ENCODE measurements at places on chromosomes 2 and 18. TPM values are rescaled to one million over a fixed set of nuclear protein-coding genes. Genes with fewer than 3 reads are reported as not detected.

FOXD4L1 gene
- total RNA-seq = not detected

DSG2 gene
- total RNA-seq = 168 TPM

FRZB gene
- 0.67 TPM for total RNA-seq

PJVK gene
- 2.4 TPM for total RNA-seq

TUBB8B gene
- not detected for total RNA-seq

NHEJ1 gene
- total RNA-seq = 10.8 TPM

SOWAHC gene
- 16.5 TPM for total RNA-seq

EXOC6B gene
- 26.2 TPM for total RNA-seq

MRPL33 gene
- total RNA-seq = 80.7 TPM

ALPG gene
- total RNA-seq = 0.27 TPM

CNDP1 gene
- total RNA-seq = 0.31 TPM

SKOR2 gene
- total RNA-seq = not detected

PTPRN gene
- 88.2 TPM for total RNA-seq

DUSP2 gene
- 0.95 TPM for total RNA-seq

ALKAL2 gene
- total RNA-seq = 1.3 TPM

SULT1C4 gene
- total RNA-seq = 1.8 TPM

RMC1 gene
- 25.2 TPM for total RNA-seq

DES gene
- total RNA-seq = 5.2 TPM

DPP4 gene
- 6.7 TPM for total RNA-seq

TLX2 gene
- not detected for total RNA-seq

MSTN gene
- not detected for total RNA-seq

CLASP1 gene
- total RNA-seq = 50.6 TPM

ATP5F1A gene
- total RNA-seq = 484 TPM

GYPC gene
- 26.5 TPM for total RNA-seq

STON1 gene
- total RNA-seq = 9.5 TPM

IL18RAP gene
- not detected for total RNA-seq

IFT172 gene
- 15.4 TPM for total RNA-seq

RGPD3 gene
- total RNA-seq = 0.10 TPM

STARD6 gene
- total RNA-seq = not detected

ME2 gene
- total RNA-seq = 44.0 TPM

TWIST2 gene
- 2.5 TPM for total RNA-seq

IL1R2 gene
- total RNA-seq = not detected

RIT2 gene
- not detected for total RNA-seq
